ENCODE measurements at places on chromosomes 3 and 15.

- peak; percentile 69 for DNase-seq
These were observed 54.9 kb downstream of the CYP11A1 start for GRCh38 chr15:74312445-74313007.

- DNase-seq, result no peak
These were observed 8.7 kb downstream of the DLG1 start for GRCh38 chr3:197289726-197290125.

DNA sequence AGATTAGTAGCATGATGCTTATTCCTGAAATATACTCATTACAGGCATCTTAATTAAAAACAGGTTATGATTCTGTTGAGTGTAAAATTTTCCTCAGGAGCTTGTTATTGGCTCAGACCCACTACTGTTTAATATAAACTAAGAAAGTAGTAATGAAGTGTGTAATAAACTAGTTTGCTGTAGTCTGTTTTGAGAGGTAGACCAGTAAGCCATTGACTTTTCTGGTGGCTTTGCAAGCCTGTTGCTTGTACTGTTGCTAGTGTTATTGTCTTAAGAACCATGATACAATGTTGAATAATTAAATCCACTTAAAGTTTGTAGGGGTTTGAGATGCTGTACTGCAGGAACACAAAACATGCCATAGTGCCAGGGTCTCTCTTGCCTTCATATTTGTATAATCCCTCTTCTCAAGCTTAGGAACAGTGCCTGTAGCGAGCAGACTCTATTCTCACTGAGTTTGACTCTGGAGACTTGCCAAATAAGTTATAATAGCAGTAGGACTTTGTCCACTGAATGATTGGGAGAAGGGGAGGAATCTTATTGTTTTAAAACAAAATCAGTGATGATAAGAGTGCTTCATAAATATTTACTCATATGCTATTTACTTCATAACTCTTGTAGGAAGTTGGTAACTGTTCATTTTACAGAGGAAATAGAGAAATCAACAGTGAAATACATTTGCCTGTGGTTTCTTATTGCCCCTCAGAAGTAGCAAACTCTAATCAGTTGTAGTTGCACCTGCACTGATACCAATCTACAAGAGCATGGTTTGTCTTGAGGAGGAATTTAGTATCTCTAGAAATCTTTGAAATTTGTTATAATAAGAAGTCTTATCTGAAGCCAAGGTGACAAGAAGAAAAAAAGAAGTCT, 13.4 kb downstream of the TCF12 start:
- no peak for DNase-seq

- DNase-seq, result no peak
These were observed 2.9 kb downstream of the SAMD7 start for GRCh38 chr3:169914321-169914720.

GRCh38 chr15:57171426-57171825, 204.9 kb upstream of the CGNL1 start:
- DNase-seq, result no peak

DNA sequence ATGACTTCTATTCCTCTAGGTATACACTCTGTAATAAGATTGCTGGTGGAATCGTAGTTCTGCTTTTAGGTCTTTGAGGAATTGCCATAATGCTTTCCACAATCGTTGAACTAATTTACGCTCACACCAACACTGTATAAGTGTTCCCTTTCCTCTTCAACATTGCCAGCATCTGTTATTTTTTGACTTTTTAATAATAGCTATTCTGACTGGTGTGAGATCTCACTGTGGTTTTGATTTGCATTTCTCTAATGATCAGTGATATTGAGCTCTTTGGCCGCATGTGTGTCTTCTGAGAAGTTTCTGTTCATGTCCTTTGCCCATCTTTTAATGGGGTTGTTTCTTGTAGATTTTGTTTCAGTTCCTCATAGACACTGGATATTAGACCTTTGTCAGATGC, 12.8 kb downstream of the NXPE3 start:
- no peak for DNase-seq

DNA sequence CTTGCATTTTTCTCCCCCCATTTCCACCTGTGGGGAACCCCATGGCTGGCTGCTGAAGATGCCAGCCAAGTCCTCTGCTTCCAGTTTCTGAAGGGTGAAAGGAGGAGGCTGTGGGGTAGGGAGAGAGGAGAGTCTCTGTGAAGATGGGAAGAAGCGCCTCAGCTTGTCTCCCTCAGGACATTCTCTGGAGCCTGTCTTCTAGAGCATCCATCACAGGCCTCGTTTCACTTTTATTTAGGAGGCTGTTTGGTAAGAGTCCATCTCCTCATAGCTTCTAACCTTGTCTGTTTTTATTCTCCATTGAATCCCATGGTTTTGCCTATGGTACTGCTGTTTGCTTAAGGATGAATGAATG, 8.8 kb upstream of the LCTL start:
- no peak for DNase-seq

- DNase-seq, result no peak
These were observed 81.1 kb downstream of the CHSY1 start for GRCh38 chr15:101170568-101171350.

GRCh38 chr3:88267-88666, 108.3 kb upstream of the CHL1 start:
- DNase-seq, result no peak

DNA sequence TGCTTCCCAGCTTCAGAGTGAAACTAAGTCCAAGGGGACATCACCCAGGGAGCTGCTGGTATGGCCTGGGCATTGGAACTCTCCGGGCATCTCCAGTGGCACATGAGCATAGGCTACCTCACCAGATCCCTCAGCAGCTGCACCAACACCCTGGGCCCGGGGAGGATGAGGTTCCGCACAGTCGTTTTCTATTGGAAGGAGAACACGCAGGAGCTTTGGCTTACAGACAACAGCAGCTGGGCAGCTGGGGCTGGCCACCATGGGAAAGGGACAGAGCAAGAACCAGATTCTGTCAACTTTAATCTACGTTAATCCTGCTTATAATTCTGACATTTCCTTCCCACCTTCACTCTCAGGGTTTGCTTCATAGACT, 65.5 kb downstream of the MYO1E start:
- peak; percentile 63 for DNase-seq

- peak; percentile 95 for DNase-seq
These were observed 200.3 kb upstream of the PFN2 start for GRCh38 chr3:150170852-150171520.

GRCh38 chr3:127551178-127551577, 39.4 kb downstream of the TPRA1 start:
- DNase-seq, result no peak

GRCh38 chr3:102057781-102058421, 208.6 kb downstream of the NFKBIZ start:
- DNase-seq, result no peak

DNA sequence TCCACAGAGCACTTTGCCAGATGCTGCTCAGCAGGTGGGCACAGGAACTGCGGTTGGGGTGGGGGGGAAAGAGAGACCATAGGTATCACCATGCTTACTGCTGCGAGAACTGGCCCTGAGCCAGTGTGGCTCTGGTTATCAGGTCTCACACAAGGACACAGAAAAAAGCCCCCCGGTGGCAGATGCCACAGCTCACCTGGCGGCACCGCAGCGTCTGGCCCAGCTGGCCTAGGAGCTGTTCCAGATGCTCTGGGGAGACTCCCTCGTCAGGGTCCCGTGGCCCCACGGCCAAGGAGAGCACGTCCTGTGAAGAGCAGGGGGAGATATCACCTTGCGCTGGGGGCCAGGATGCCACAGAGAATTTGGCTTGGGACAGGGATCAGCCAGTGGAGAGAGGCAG, 10.8 kb downstream of the CDAN1 start:
- no peak for DNase-seq

- no peak for DNase-seq
These were observed 24.8 kb downstream of the GABRR3 start for GRCh38 chr3:98010194-98010882.

Measured in Ammon's horn (tissue), 1 donor.